Activated CD8-positive, alpha-beta memory T cell treated with anti-CD3 and anti-CD28 coated beads for 1 hour (primary cell): ENCODE measurements at places on chromosomes 13 and 19.

GRCh38 chr13:113357529-113357928, 6.4 kb downstream of the GRTP1 start:
- no peak for DNase-seq

GRCh38 chr13:79692846-79693245, 211.9 kb downstream of the NDFIP2 start:
- no peak for DNase-seq

DNA sequence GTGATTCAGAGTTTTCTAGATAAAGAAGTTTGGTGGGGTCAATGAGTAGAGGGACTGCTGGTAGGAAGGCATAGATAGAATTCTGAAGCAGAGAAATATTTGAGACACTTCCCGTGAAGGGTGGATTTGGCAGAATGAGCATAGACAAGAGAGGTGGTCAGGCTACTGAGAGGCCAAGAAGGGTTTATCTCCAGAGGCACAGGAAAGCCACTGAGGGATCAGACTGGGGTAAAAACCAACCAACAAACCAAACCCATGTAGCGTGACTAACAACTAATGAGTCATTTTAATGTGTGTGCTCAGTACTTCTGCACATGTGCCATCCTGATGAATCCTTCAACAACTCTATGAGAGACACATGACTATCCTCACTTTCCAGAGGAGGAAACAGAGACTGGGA, 60.0 kb upstream of the SERP2 start:
- DNase-seq = no peak

- DNase-seq = no peak
These were observed 962 bp upstream of the IRS2 start for GRCh38 chr13:109787135-109787954.

- DNase-seq = no peak
These were observed 17.8 kb upstream of the IGLON5 start for GRCh38 chr19:51293571-51294210.

GRCh38 chr19:33678796-33679585, 57.2 kb downstream of the CHST8 start:
- no peak for DNase-seq

DNA sequence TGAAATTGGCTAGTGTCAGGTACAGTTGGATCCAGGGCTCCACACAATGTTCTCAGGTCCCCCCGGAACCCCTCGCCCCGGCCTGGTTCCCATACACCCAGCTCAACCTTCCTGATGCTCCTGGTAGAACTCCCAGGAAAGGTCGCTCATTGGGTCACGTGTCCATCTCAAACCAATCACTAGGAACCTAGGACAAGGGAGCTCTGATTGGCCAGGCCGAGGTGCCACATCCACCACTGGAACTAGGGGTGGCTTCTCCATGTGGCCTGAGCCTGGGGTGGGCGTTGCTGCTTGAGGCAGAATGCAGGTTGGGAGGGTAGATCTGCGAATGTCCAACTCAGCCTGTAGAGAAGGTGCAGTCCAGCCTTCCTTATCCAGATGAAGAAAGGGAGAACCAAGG, 6.9 kb upstream of the MEF2B start:
- DNase-seq = no peak

DNA sequence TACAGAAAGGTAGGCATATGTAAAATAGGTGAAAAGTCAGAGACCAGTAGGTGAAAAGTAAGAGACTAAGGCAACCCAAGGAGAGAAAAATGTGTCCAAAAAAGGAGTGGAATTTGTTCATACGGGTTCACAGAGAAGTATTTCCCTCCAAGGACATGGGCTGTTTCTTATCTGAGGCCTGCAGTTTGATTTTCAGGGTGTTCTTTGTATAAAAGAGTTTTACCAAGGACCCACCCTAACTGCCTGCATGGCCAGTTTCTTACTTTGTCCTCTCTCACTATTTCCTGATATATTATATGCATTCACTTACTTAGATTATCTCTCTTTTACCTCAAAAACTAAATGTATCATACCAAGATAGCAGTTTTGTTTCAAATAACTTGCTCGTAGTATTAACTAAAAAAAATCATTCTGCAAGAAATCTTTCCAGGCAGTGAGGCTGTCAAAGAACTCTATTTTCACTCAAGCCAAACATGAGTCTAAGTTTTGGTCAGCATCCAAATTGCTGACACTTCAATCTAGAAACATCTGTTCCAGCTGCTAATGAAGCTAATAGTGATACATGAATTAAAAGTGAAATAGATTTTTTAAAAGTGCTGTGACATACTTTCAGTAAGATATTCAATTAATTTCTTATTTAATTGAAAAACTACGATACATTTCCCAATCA, 141.4 kb upstream of the SGCG start:
- DNase-seq = no peak

DNA sequence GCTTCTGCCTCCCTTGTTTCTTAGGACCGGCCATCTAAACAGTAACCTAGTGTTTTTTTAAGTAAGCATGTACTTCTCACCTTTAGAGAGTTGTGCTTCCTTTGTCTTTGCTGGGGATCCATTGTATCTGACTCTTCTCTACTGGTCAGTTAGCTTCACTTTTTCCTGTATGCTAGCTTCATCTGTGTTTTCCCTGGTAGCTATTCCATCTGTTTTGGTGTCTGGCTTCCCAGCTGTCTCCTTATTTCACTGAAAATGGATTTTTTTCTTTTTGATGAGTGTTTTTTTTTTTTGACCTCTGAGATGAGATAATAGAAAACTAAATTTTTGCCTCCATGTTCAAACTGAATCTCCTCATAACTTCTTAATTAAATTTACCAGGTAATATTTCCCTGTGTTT, 637.0 kb upstream of the SLC10A2 start:
- DNase-seq = no peak

GRCh38 chr13:31175847-31176532, 14.3 kb upstream of the HSPH1 start:
- DNase-seq = no peak

GRCh38 chr19:7534531-7535046, 928 bp upstream of the PNPLA6 start:
- peak; percentile 22 for DNase-seq

DNA sequence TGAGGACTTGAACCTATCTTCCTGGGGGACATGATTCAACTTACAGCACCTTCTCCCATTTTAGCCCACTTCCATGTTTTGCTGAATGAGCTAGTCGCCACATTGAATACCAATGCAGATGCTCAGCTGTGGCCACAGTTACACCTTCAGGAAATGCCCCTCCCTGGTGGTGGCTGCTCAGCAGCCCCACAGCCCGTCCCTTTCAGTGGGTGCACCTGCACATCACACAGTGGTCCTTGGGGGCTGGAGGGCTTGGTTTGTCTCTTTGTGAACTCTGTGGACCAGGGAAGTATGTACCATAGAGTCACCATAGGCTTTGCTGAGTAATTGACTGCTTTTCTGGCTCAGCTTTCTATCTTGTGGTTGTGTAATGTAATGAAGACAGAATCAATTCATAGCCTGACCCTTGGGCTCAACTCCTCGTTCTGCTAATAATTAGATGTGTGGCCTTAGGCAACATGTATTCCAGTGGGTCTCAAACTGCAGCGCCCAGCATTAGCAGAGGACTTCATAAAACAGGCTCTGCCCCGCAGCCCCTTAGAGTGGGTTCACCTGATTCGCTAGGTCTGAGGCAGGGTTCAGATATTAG, 48.1 kb upstream of the FARP1 start:
- DNase-seq = no peak

DNA sequence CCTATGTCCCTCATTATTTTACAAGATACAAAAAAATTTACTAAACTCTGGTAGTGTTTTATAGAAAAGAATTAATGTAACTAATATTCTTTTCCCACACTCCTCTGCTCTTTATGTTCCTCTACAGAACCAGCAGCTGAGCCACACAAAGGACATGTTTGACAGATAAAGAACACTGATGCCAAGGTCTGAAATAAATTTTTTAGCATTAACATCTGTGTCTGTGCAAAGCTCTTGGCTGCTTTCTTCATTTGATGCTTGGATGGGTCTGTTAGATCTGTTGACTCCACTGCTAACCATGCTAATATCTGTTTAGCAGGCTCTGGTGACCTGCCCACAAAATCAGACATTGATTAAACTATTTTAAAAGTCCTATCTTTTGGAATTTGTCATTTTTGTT, 2363.8 kb downstream of the PCDH9 start:
- DNase-seq = no peak

DNA sequence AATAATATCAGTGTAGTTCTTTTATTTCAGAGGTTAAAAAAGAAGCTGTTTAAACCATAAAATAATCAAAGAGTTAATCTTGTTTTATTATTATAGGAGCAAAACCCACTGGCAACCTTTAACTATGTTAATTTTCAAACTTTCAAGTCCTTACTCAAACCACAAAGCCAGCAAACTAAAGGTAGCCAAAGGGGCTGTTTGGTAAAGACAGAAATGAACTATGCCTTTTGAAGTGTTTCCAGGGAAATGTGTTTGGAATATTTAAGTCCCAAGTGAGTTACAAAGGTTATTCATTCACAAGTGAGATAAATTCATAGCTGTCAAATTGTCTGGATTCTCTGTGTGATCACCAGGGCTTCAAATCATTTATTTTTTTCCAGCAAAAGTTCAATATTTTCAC, 264.7 kb downstream of the MZT1 start:
- no peak for DNase-seq

DNA sequence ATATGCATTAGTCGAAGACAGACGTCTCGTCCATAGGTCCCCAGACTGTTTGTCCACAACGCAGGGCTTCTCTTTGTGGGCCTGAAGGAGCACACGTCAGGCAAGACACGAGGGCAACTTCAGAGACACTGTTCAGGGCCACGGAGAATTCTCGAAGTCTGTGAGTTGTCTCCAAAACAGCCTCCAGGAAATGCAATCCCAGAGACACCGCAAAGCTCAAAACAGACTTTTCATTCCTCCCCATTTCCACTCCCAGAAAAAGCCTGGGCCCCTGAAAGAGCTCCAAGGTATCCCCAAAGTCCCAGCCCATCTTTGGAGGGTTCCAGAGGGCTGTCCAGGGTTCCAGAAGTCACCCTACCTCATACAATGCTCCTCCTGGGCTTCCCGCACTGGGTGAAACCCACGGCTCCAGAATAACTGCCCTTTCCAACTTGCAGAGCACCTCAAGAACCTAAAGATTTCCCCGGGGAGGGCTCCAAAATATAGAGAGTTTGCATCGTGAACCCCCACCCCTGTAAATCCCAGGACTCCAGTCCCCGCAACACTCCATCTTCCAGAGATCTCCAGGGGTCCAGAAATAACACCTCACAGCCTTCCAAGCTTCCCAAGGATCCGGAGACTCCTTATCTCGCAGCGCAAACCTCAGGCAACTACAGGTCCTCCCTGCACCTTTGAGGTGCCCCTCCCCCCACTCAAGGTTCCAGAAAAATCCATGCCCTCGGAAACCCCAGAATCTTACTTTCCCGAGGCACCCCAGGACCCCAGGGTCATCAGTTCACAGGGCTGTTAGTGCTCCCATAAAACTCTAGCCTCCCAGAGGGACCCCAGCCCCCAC, 687 bp upstream of the FTL start:
- no peak for DNase-seq

- DNase-seq = no peak
These were observed 6.6 kb upstream of the DDX39A start for GRCh38 chr19:14425696-14426138.

DNA sequence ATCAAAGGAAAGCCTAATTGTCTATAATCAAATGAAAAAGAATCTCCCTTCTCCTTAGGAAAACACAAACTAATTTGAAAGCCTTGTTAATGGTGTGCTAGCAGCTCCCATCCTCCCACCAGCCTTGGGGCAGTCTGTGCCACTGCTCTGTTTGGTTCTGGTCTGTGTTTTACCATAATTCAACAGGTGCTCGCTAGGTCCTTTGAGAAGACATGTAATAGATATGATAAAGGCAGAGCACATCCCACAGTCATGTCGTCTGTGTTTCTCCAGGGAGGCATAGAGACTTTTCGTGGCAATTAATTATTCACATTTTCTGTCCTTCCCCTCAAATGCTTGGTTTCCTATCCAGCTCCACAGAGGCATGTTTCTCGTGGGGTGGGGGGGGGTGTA, 23.8 kb downstream of the FAM124A start:
- no peak for DNase-seq

DNA sequence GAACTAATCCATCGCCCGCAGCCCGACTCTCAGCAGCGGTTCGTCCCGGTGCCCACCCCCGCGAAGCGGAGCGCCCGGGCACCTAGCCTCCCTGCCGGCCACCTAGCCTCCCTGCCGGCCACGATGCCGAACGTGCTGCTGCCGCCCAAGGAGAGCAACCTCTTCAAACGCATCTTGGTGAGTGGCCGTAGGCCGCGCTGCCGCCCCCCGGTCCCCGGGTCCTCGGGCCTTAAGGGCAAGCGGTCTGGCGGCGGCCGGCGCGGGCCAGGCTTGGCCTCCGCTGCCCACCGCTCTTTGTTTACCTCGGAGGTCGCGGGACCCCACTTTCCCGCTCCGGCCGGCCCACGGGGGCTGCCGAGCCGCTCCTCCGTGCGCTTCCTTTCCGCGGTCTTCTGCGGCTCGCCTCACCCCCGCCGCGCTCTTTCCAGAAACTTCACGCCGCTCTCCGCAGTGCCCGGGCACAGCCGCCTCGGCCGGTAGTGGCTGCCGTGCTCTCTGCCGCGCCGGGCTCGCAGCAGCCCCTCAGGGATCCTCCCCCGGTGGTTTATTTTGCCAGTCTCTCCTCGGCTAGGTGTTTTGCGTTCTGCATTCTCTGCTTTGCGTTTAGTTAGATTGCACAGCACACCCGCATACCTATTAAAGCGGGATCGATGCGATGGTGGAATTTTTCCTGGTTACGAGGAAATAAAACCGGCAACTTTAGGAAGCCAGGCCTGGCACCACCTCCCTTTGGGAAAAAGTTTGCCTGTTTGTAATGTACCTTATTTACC, 524 bp downstream of the NAA16 start:
- peak; percentile 6 for DNase-seq

- no peak for DNase-seq
These were observed 11.4 kb downstream of the ALOX5AP start for GRCh38 chr13:30746791-30747190.

DNA sequence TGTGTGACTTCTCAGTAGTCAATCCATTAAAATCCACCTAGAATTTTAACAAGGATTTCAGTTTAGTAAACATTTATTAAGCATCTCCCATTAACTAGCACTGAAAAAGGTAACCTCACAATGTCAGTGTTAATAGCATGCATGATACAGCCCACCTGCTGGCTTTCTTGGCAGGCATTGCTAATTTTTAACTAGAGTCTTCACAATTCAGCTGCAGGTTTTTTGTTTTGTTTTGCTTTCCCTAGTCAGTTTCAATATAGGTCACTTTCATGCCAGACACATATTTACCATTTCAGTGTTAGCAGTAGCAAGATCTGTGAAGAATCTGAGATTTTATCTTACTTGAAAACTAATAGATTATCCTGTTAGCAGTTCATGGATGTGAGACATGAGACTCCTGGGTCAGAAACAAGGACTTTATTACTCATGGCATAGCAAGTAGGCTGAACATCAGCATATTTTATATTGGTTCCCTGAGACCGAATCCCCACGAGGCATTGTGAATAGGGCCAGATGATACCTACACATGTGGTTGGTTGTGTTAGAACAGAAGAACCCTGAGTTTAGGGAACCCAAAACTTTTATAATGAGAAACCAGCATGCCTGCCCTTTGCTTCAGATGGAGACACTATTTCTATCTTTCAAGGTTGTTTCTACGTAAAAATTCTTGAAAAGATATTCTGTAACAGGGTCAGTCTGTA, 198.0 kb upstream of the HTR2A start:
- DNase-seq = no peak
